ENCODE measurements at places on chromosomes 16 and 17.

DNA sequence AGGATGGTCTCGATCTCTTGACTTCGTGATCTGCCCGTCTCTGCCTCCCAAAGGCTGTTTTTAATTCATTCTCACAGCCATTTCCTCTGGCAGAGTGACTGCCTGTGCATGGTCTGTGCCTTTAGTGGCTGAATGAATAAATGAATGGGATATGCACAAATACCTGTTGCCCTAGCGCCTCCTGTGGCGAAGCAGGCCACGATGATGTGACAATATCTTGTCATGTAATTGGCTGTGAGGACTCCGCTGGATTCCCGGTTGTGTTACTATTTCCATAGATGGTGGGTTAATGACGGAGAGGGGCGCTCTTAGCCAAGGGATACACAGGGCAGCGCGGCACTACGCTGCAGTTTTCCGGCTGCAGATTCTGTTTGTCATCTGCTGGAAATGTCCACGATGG is 26.8 kb upstream of the ENDOV start:
- DNase-seq: no peak

DNA sequence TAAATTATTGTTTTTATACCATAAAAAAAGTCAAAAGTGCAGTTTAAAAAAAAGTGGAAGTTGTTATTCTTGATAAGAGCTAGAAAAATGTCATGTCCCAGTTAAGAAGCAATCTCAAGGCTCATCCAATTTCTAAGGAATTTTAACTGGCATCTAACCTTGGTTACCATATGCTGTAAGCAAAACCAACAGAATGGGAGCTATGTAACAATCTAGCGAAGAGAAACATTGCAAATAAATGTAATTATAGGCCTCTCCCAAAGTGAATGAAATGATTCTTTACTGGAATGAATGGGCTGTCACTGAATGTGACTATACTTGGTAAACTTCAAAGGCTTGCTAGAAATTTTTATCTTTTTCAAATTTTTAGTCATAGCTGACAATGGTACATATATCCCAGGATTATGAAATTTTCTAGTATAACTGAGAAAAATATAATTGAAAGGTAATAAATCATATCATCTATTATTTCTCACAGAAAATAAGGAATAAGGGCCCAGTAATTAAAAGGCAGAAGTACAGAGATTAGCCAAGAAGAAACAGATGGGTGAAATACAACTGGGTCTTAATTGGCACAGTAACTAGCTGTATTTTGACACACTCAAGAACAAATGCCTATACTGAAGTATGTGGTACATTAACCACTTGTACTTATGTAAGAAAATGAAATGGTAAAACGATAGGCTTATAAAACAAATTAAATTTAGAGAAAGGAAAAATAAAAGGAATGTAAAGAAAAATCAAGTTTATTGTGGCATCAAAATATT is 61.5 kb downstream of the NETO2 start:
- DNase-seq: no peak

- DNase-seq: no peak
These were observed 21.3 kb downstream of the DEF8 start for GRCh38 chr16:89969741-89970410.

GRCh38 chr16:4114257-4115208 is 1.7 kb downstream of the ADCY9 start:
- no peak for DNase-seq

DNA sequence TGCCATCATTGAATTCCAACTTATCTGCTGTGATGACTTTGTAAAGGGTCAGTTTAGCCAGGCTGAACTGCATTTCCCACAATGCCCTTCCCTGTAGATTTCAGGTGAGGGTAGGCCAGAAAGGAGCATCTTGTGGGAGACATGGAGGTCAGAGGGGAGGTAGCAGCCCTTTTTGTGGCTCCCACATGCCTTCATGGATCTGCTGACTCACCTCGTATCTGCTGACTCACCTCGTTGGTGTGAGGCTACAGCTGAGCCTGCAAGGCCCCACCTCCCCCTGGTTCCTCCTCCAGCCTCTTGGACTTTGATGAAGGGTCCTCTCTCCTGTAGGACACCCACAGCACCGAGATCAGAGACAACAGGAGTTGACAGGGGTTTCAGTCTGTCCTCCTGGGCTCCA is 102.5 kb downstream of the SALL1 start:
- DNase-seq: no peak

- no peak for DNase-seq
These were observed 29.8 kb downstream of the WSB1 start for GRCh38 chr17:27323538-27324215.

- DNase-seq: no peak
These were observed 4.7 kb downstream of the NOD2 start for GRCh38 chr16:50697881-50698767.

DNA sequence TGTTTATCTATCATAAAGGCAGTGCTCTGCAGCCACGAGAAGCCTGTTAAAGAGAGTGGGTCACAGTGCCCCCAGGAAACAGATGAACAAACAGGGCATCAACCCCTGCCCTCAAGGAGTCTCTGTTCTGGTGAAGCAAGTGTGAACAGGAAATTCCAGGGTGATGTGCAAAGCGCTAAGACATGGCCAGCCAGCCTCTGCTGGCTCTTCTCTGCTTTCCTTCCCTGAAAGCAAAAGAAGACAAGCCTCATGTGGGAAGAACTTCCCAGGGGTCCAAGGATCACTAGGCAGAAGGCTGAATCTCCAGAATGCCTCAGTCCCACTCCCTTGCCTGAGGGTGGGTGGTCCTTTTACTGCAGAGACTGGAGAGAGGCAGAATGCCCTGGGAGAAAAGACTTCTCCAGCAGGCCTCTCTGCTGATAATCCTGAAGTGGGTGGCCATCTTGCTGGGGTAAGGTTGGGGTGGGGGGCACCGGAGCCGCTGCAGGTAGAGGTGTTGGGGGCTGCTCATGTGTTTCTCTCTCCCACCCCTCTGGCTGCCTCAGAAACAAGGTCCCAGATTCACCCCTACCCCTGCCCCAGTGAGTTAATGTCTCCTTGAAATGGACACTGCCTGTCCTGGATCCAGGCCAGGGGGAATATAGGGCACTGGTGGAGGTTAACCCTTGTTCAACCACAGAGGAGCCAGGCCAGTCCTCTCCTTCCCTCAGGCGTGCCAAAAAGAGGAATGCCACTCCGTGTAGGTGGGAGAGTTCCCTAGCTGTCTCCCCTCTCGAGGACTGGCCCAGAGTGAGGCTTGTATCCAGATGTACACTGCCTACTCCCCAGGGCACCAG is 2.4 kb downstream of the ANKRD13B start:
- no peak for DNase-seq

DNA sequence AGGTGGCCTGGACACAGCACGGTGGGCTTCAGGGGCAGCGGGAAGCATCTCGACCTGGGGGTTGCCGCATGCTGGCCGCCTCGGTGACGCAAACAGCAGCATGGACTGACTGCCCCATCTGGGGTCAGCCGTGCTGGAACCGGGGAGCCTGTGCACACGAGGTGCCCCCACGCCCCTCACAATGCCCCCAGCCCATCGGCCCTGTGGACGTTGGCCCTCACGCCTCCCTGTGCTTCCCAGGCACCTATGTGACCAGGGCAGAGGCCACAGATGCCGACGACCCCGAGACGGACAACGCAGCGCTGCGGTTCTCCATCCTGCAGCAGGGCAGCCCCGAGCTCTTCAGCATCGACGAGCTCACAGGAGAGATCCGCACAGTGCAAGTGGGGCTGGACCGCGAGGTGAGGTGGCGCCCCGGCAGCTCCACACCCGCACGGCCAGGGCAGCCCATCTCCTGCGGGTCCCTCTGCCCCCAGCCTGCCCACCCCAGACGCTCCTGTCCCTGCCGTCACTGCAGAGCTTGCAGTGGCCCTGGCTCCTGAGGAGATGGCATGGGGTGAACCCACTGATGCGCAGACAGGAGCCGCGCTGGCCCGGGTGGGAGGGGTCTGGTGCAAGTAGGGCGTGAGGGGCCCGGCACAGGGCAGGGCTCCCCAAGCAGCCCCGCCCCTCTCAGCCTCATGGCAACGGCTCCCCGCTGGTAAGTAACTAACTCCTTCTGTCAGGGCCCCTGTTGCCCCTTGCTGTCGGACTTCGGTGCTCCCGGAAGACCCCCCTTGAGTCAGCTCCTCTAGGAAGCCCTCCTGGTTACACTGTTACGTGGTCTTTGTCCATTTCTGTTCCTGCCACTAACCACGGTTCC is 13.6 kb downstream of the CDH15 start:
- no peak for DNase-seq

- no peak for DNase-seq
These were observed 29.5 kb downstream of the SRL start for GRCh38 chr16:4212211-4212933.
